Frontal cortex (tissue), 4 donors: ENCODE measurements at places on chromosomes 2 and 18. TPM values are rescaled to one million over a fixed set of nuclear protein-coding genes. Genes with fewer than 3 reads are reported as not detected.

DNA sequence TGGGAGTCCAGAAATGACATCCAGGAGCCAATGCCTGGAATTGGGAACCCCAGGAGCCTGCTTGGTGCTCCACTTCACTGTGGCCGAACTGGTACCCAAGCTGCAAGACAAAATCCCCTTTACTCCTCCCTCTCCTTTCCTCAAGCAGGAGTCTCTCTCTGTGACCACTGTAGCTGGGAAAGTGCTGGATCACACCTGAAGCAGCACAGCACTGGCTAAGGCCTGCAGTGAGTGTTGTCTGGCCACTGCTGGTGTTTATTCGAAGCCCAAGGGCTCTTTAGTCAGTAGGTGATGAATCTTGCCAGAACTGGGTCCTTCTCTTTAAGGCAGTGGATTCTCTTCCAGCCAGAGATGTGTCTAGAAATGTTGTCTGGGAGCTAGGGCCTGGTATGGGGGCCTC is 26.4 kb downstream of the STPG4 start:
- DNase-seq, result no peak

The NT5DC4 gene
- not detected for total RNA-seq

GRCh38 chr2:216302981-216303676 is 69.2 kb downstream of the MARCHF4 start:
- no peak for DNase-seq

DNA sequence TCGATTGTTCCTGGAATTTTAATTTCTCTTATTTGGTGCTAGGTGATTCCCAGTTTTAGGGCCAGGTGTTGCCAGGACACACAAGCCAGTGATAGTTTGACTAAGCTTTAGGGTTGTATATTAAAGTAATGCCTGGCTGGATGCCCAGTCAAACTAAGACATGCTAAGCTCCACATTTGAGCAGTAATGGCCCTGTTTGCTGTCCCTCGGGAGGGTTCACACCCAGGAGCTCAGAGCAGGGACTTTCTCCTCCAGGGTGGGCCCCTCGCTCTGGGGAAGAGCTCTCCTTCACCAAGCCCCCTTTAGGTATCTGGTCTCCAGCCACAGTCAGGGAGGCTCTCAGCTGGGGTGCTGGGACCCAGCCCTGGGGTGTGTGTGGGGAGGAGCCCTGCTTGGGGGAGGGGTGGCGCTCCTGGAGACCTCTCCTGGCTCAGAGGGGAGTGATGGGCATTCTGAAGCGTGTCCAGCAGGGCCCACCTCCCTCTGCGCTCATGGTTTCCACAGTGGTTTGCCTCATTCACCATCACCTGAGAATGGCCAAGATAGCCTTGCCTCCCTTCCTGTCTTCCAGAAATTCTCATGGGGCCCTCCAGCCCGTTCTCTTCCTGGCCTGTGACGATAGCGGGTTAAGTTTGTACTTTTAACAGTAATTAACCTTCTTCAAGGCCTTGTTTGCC is 31.7 kb downstream of the INPP4A start:
- DNase-seq, result no peak

GRCh38 chr2:135130751-135131150 is 78.7 kb downstream of the RAB3GAP1 start:
- no peak for DNase-seq

The KCNE4 gene
- 2.4 TPM for total RNA-seq

- no peak for DNase-seq
These were observed 515.6 kb downstream of the ERBB4 start for GRCh38 chr2:212022966-212023365.
